Activated T-helper 9 cell treated with anti-CD3 and anti-CD28 coated beads, Interleukin-2, amount 50 U/mL, for 16 hours (primary cell): ENCODE measurements at places on chromosomes 4 and X.

- DNase-seq = no peak
These were observed 165.0 kb upstream of the GABRA2 start for GRCh38 chr4:46554760-46555465.

DNA sequence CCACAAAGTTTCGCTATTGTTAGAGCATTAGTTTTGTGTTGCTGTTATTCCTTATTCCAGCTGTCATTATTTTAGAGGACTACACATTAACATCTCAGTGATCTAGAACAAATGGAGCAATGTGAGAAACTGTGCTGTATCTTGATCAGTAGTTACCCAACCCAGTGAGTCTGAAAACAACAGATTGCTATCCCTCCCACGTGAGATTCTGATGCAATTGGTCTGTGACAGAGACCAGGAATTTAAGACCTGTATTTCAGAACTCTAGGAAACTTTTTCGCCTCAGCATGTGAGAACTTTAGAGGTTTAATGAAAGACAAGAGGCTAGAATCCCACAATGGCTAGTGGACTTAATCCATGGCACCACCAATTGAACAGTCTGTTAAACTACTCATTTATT is 35.7 kb upstream of the CDS1 start:
- DNase-seq = no peak

- no peak for DNase-seq
These were observed 71.7 kb upstream of the HGFAC start for GRCh38 chr4:3369781-3370674.

GRCh38 chr4:153335665-153336064 is 8.8 kb upstream of the MND1 start:
- DNase-seq = no peak

DNA sequence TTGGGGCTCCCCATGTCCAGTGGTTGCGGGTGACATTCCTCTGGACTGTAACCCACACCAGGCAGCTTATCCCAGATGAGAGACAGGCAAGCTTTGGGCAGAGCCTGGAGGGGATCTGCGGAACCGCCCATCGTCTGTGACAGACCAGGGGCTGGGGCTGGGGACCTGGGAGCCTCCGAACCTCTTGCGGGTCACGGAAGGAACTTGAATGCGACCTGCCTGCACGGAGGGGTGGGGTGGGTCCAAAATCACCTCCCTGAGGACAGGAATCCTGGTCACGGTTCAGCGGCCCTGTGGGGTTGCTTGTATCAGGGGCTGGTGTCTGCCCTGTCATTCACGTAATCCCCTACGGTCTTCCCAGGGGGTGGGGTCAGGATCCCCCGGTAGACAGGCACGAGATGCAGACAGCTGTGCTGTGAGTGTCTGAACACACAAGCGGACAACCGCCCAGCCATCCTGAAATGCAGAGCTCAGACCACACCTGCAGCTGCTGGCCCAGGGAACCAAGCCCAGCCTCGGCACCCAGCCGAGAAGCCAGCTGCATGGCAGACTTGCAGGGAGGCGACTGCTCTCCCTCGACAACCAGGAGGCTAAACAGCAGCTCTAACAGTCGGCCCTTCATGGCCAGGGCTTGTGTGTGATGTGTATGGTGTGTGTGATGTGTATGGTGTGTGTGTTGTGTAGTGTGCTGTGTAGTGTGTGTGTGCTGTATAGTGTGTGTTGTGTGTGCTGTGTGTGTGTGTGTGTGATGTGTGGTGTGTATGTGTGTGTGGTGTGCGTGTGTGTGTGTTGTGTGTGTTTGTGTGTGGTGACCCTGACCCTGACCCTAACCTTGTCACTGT is 105.9 kb upstream of the ADRA2C start:
- DNase-seq = no peak

GRCh38 chr4:104868958-104869357 is 277.7 kb upstream of the TET2 start:
- DNase-seq = no peak

DNA sequence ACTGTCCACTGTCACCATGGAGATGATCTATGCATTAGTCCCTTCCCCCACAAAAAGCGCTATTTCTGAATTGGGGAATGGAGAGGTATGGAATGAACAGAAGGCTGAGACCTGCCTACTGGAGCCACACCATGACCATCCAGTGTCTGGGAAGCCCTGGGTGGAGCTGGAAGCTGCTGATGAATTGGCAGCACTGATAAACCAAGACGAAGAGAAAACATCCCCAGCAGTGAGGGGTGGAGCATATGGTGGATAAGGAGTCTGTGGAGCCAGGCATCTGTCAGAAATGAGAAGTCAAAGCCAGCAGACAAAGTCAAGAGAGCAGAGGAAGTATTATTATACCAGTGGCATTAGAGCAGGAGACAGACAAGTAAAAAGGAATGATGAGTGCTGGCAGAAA is 13.2 kb downstream of the CC2D2A start:
- DNase-seq = no peak

DNA sequence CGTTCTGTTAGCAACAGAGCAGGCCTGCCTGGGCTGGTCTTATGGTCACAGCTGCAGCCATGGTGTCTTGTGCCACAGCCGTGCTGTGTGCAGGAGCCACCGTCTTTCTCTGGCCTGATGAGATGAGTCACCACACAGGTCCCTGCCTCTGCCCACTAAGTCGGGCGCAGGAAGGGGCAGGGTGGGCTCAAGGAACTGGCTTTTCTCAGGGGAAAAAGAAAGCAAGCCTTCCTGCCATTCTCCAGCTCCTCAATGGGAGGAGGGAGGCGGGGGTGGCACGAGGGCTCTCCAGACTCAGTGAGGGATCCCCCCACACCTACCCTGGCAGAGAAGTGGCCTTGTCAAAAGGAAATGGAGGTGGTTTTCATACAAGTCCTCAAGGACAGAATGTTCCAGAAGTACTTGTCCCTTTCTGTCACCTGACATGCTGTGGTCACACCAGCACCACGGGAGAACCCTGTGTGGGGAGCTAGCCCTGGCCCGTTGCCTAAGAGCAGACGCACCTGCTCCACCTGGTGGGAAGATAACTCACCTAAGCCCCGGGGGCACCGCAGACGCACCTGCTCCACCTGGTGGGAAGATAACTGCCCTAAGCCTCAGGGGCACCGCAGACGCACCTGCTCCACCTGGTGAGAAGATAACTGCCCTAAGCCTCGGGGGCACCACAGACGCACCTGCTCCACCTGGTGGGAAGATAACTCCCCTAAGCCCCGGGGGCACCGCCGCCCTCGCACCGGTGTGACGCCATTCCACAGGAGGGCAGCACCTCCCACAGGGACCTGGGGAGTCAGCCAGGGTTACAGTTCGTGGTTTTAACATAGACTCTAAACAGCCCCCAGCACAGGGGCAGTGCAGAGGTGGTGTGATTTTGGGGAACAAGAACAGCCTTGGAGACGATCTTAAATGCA is 18.5 kb downstream of the UVSSA start:
- no peak for DNase-seq

- DNase-seq = no peak
These were observed 320.3 kb upstream of the TECRL start for GRCh38 chr4:64729561-64729960.

- DNase-seq = no peak
These were observed 249.3 kb upstream of the PRKX start for GRCh38 chrX:3962511-3963311.

DNA sequence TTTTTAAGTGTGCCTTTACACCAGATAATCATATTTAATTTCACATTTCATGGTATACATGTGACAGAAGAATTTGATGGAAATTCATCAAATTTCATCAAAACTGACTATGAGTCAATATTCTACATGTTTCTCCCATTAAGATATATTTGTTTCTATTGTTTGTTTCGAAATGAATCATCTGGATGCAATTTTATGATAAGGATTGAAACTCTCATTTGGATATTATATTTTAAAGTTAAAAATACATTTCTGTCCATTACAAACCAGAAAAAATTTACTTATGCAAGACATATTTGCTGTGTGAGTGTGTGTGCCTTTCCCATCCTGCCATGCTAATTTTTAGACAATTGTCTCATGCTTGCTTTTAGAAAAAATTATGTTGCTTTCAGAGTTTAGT is 52.2 kb downstream of the SULT1B1 start:
- DNase-seq = no peak

DNA sequence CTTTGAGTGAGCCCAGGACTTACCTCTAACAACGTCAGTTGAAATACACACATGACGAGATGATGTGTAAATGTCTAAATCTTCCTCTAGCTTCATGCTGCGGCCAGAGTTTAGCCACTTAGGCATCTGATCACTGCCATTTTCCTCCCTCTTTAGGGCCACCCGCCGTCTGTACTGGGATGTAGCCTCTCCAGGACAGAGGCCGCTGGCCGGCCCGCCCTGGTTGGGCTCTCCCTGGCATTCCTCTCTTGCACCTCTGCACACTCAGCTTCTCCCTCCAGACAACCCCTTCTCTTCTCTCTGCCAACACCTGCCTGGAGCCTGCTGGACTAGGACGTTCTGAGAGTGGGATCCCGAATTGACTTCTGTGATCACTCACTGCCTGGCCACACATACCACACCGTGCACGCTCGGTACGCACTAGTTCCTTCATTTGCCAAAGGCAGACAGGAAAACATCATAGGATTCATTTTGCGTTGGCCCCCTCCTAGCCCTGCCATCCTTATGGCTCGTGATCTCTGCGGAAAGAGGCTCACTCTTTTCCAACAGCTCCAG is 33.6 kb downstream of the RNF212 start:
- DNase-seq = no peak

DNA sequence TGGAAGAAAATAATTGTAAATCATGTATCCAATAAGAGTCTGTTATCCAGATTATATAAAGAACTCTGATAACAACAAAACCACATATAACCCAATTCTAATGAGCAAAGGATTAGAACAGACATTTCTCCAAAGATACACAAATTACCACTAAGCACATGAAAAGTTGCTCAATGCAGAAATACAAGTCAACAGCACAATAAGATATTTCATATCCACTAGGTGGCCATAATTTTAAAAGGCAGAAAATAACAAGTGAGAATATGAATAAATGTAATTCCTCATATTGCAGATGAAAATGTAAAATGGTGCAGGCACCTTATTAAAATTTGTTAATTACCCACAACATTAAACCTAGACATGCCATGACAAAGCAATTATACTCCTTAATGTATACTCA is 73.9 kb upstream of the ZCCHC13 start:
- no peak for DNase-seq

DNA sequence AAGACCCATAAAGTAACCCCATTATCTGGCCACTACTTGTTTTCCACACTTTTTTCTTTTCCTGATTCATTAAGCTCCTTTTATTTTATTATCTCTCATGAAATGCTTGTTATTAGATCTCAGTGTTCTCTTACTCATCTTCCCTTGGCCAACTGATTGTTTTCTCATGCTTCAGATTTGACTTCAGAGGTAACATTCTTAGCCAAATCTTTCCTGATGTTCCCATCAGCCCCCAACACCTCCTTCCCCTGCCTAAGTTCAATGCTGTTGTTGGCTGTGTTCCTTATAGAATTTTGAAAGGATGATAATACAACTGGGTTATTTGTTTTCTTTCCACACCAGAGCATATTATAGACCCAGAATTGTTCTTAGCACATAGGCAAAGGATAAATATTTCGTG is 75.6 kb downstream of the BMPR1B start:
- no peak for DNase-seq

DNA sequence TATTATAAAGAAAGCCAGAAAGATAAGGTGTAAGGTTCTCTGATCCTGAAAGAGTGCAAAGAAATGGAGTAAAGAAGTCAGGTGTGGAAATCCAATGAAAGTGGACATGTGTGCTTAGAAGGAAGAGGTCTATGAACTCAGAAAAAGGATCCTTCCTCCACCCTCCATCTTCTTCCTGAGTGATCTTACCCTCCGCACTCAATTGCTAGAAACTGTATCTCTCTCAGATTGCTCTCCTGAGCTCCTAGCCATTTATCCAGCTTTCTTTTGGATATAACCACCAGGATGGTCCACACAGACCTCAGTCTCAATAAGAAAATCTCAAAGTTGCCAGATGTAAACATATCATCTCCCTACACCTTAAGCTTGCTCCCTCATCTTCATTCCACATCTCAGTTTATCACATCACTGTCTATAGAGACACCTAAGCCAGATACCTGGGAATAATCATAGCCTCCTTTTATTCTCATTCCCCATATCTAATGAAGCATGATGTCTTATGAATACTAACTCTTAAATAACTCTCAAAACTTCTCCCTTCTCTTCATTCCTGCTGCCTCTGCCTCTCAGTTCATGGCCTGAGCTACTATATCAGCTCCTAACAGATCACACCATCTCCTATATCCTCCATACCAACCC is 573 bp downstream of the SERPINA7 start:
- no peak for DNase-seq

GRCh38 chr4:145907390-145907789 is 31.2 kb downstream of the ZNF827 start:
- no peak for DNase-seq

DNA sequence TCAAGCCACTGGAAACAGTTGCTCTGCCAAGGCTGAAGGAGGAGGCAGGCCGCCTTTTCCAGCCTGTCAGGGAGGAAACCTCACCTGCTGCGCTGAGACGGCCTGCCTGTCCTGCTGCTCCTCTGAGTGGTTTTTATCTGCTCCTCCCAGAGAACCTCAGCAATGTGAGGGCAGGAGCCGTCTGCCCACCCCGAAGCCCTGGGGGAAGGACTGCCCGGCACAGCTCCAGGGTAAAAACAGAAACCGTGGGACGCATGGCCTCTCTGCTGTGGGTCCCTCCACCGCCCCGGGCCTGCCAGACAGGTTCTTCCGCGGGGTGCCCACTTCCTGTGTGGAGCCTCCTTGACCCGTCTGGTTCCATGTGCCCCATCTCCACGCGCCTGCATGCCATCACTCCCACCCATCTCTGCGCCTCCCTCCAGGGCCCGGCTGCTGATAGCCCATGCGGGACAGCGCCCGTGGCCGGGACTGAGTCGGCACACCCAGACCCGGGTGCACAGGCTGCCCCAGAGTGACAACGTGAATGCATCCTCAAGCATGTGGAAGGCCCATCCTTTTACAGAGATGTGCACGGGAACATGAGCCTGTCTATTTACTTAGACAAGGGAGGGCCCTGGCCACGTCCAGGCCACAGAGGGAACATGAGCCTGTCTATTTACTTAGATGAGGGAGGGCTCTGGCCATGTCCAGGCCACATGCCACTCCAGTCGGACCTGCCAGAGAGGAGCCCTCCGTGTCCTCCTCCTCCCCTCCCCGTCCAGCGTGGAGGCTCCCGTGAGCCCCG is 4.0 kb upstream of the SLC49A3 start:
- DNase-seq = no peak

DNA sequence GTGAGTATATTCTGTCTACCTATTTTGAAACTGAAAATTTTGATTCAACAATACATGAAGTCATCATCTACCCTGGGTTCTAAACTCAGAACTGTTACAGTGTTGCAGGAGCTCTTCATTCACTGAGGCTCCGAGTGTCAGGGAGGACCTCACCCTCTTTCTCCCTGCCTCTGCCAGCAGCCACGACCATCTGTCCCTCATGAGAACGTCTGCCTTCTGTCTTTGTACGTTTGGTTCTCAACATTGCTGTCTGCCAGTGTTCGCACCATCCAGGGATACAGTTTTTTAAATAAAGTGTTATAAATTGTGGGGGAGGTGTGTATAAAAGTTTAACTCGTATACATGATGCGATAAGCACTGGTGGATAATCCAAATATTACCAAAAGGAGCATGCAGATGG is 55.5 kb downstream of the TRAPPC11 start:
- DNase-seq = no peak
